Activated CD8-positive, alpha-beta memory T cell treated with anti-CD3 and anti-CD28 coated beads, Interleukin-2, amount 50 U/mL, for 4 hours (primary cell): ENCODE measurements at places on chromosomes 1 and 21.

GRCh38 chr1:209307846-209308245 lies 275.7 kb upstream of the CAMK1G start:
- DNase-seq, result no peak

GRCh38 chr1:160260406-160261382 lies 1.7 kb downstream of the DCAF8 start:
- DNase-seq, result no peak

GRCh38 chr1:109615879-109616278 lies 3.5 kb downstream of the GNAT2 start:
- no peak for DNase-seq

DNA sequence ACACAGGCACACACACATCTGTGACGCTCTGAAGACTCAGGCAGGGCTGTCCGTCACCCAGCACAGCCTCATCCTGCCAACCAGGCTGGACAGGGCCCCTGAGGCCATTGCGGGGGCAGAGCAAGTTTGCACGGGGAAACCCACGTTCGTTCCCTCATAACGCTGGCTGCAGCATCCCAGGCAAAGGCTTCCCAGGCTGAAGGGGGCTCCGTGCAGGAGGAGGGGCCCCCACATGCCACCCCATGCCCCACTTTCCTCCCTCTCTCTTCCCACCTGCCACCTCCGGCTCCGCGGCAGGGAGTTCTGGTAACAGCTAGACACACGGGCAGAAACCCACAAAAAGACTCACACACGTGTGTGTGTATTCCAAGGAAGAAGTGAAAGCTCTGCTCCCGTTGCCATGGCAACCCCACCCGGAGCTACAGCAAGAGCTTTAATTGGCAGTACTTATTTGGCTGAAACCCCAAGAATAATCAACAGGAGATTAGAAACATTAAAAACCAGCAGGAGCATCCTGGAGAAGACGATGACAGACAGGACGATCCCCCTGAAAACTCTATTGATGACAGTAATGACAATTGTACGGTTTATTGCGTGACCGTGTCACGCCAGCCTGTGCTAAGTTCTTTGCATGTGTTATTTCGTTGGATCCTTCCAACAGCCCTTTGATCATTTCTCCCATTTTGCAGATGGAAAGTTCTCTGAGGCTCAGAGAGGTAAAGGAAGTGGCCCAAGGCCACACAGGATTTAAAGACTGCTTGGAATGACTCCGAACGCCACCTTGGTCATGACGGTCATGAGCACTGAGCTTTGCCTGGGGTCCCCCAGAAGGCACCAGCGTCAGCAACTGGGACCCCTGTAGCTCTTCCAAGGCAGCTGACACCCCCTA lies 247.1 kb downstream of the NPHP4 start:
- DNase-seq, result no peak

GRCh38 chr1:207946756-207947155 lies 35.8 kb upstream of the CD34 start:
- no peak for DNase-seq

GRCh38 chr1:223712850-223713474 lies 623 bp downstream of the CAPN2 start:
- DNase-seq, result peak; percentile 52
